SK-N-DZ (cell line): ENCODE measurements at places on chromosomes 16 and 17.

DNA sequence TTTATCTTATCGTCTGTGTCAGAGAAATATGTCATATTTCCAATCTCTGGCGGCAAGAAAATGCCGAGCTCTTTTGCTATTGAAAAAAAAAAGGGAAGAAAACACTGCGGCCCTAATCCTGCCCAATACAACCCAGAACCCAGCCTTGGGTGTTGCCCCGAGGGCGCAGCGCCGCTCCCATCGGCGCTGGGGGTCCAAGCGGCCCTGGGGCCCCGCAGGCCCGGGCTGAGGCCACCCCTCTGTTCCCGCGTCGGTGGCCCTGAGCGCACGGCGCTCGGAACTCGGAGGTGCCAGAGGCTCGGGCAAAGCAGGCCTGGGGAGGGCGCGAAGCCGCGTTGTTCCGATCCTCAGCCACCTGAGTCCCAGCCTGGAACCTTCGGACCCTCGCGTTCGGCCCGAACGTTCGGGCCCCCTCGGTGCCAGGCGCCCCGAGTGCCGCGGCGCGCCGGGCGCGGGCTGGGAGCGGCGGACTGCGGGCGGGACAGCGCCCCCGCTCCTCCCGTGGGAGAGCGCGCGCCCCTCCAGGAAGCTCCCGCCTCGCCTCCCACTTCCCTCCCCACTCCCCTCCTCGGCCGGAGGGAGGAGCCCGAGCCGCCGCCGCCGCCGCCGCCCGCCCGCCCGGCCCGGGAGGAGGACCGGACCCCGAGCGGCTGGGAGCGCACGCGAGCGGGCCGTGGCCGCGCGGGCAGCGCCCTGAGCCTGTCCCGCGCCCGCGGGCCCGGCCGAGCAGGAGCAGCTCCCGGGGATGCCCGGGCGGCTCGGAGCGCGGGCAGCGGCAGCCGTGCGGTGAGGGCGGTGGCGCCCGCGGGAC is at the start of gene CPNE2:
Gene CPNE2 (plus strand): TSS at position 609 of the 811 bp plus-strand sequence. CDS start 18,160 bp downstream, outside the sequence.
- peak; percentile 56 for DNase-seq

GRCh38 chr17:66990047-66990446 is 25.5 kb downstream of the CACNG4 start:
- no peak for DNase-seq

DNA sequence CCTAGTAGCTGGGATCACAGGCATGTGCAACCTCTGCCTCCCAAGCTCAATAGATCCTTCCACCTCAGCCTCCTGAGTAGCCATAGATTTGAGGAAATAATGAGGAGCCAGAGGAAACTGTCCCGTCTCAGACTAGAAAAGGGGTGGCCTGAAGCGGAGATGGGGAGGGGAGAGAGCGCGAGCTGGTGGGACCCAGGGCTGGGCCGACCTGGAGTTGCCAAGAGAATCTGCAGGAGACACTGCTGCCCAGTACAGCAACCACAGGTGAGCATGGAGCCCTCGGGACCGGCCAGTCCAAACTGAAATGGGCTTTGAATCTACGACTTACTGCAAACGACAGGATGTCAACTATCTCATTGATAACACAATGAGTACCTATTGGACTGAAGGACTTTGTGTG is 24.3 kb downstream of the CD300A start:
- no peak for DNase-seq

GRCh38 chr17:66813296-66813695 is 21.6 kb upstream of the CACNG5 start:
- DNase-seq: no peak
